ENCODE measurements at places on chromosomes 7 and 10.
A peak's percentile ranks its signal among the peaks of the same experiment; 100 is the strongest.

DNA sequence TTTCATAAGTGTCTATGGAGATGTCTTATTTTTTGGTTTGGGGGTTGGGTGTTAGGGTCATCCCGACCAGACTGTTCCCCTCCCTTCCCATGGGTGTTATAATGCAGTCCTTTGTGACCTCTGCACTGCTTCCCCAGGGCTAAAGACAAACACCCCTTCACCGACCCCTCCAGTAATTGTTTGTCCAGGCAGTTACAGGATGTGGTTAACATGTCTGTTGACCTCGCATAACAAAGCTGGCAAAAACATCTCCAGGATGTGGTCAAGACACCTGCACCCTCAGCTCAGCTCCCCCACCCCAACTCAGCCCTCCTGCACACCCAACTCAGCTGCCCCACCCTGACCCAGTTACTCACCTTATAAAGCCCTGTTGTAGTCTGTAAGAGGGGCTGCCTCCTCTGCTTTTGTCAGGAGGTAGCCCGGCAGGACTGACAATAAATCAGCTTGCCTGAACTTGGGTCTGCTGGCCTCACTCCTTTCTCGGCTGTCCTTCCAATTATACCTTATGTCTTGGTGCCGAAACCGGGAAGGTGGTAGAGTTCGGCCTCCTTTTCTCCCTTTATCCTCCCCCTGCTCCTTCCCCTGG is 102.2 kb downstream of the ZNF92 start:
- no peak for DNase-seq

DNA sequence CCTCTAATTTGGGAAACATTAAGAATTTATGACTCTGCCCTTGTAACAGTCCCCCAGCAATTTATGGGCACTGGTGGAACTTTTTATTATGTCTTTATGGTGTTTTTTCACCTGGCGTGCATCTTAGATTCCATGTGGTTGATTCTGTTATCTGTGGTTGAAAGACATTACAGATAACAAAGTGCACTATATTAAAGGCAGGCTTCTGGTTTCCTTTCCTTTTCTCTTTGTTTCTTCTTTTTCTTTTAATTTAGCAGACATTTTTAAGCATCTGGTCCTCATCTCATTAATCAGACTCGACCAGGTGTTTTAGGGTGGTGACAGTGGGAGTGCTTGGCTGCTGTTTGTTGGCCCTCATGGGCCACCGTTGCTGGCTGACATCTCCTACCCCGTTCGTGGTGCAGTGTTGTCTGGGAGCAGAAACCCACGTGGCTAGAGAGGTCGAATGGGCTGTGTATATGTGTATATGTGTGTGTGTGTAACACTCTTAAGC is 77.4 kb downstream of the LRMDA start:
- no peak for DNase-seq

GRCh38 chr7:22664988-22665798 is 61.8 kb upstream of the IL6 start:
- no peak for DNase-seq

DNA sequence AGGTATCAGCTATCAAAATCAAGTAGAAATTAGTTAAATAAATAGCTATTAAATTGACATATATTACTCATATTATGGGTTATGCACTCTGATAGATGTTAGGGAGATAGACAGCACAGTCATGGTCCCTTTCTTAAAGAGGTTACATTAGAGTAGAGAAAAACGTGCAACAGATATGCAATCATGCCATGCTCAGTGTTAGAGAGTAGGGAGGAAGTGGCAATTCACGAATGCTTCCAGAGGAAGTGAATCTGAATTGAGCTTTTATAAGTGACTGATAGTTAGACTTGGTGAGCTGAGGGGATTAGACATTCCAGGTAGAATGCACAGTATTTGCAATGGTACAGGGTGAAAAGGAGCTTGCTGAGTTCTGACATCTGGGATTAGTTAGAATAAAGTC is 349.8 kb downstream of the NXPH1 start:
- DNase-seq = no peak

GRCh38 chr10:88756660-88757059 is 3.2 kb upstream of the LIPN start:
- DNase-seq = no peak

DNA sequence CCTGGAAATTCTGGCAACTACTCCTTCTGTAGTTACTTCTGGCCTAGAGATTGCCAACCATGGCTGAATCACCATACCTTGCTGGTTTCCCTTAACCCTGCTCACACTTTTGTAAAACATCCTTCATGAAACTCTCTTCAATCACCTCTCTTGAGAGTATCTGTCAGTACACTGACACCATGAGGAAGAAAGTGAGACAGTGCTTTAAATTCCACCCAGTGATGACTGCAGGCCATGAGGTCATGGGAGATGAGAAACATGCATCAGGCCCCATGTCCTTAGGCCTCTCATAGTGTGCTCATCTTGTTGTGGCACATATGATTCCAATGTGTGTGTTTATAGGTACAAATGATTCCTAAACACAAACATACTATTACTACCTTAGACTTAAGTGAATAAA is 24.6 kb upstream of the NAMPT start:
- DNase-seq = no peak

DNA sequence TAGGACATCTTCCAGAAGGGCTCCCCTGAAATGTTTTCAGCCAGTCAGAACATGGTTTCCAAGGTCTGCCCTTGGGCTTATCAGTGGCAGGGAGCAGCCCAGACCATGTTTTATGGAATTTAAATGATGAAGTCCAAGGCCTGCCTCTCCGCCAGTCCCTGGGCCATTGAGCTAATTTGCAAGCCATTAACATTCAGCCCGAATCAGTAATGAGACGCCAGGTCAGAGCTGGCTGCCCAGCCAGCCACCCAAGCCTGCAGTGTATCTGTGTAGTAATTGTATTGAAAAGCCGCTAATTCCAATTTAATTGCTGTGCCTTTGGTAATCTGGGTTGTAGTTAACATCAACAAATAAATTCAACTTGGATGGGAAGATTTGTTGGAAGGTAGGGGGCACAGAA is 131.4 kb downstream of the PAXIP1 start:
- DNase-seq = no peak

DNA sequence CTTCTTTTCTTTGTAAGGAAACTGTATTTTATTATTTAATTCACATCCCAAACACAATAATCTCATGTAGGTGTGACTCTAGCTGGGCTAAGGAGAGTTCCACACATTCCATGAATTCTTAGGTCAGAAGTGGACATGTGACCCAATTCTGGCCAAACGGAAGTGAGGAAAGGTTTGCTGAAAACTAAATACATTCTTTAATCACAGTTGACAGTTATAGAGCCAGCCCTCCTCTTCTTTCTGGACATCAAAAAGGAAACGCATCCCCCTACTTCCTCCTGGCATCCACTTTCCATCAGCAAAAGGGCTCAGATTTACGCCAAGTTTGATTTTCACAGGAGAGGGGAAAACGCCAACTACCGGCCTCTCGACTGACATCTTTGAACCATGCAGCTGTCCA is 774.4 kb upstream of the POM121L12 start:
- DNase-seq = no peak

GRCh38 chr10:23015021-23015707 is 80.2 kb upstream of the MSRB2 start:
- no peak for DNase-seq

- DNase-seq = no peak
Measured at GRCh38 chr7:1120791-1121190, 32.9 kb downstream of the GPER1 start.

DNA sequence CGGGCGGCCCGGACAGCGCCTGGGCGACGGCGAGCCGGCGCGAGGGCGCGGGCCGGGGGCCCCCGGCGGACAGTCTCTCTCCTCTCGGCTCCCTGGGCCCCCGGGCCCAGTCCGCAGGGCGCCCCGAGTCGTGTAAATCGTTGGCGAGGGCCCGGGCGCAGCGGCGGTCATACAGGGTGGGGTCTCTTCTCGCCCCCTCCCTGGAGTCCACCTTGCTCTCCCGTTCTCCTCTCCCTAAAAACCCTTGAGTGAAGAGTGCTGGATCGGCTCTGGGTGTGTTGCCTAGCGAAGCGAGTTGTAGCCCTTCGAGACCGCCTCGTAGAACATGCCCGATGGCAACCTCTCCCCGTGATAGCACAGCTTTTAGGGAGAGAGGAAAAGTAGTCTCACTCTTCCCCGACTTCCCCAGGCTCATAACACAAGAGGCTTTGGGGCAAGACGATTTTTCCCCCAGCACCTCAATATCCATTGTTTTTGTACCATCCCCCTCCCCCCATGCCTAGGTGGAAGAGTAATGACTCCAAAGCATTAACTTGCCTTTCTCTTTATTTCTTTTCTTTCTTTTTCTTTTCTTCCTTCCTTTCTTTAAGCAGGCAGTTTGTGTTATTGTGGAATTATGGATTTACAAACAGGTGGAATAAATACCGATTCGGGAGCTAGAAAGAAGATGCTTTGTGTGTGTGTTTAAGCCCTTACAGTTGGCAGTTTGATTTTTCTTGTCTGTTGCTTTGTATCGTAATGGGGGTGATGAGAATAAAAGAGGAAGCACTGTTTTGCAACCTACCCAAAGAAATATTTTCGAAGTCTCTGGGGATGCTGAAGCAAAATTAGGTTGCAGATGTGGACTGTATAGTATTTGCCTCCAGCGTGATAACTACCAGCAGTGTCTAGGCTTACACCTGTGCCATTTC is 822 bp downstream of the SHOC2 start:
- peak; percentile 52 for DNase-seq

DNA sequence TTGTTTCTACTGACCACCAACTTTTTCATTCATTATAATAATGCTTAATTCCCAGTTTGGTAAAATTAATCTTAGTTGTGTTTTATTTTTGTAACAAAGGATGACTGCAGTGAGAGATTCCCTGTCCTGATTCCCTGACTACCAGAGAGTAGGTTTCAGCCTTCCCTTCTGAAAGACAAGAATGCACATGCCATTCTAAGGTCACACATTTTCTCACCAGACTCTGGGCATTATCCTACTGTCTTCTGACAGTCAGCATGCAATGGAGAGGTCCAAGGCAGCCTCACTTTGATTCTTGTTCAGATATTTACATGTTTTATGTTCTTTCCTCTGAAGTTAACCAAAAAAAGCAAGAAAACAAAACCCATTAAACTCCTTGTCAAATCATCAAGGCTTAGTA is 372.7 kb upstream of the CDC14C start:
- no peak for DNase-seq

GRCh38 chr7:124536156-124536762 is 229.3 kb downstream of the GPR37 start:
- peak; percentile 9 for DNase-seq

- no peak for DNase-seq
Measured at GRCh38 chr7:51077316-51077986, 239.2 kb downstream of the COBL start.

GRCh38 chr7:111803015-111803758 is 240.9 kb upstream of the IMMP2L start:
- DNase-seq = peak; percentile 42

DNA sequence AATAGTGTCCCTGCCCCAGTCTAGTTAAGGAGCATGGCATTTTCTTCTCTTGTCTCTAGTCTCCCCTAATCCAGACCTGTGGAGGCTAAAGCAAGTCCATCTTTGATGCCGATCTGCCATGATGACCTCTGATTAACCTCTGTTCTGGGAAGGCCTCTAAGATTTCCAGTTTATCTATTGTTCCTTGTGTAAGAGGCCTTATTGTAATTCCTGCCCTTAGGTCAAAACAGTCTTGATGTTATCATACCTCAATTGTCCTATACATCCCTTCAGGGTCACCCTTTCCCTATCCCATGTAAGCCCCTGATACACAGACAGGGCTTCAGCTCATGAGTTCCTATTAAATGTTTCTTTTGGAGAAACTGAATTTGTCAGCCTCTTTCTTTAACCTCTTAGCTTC is 4.9 kb upstream of the ZMIZ2 start:
- DNase-seq = no peak

DNA sequence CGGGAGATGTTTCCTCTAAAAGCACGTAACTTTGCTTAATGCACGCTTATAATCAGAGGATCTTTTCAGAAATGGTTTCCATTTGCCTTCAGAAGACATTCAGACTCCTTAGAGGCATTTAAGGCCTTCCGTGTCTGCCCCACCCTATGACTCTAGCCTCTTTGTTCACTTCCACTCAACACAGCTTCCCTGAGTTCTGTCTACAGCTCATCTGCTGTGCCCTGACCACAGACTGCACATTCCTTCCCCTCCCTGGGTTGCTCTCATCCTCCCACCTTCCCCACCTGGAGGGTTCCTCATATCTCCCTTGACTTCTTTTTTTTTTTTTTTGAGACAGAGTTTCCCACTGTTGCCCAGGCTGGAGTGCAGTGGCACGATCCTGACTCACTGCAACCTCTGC is 16.6 kb downstream of the FBH1 start:
- no peak for DNase-seq

DNA sequence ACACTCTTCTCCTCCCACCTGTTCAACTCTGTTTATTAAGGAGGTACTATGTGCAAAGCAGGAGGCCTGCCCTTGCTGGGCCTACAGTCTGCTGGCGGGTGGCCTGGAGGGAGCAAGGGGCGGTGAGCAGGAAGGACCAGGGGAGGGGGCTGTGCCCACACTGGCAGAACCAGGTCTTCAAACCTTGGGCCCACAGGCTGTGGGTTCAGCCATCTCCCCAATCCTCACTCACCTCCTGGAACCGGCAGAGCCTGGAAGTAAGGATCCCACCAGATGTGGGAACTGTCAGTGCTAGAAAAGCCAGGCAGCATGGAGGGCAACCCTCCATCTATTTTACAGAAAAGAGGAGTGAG is 50.8 kb downstream of the CAMK2B start:
- no peak for DNase-seq

- DNase-seq = no peak
Measured at GRCh38 chr7:155975490-155975889, 163.2 kb upstream of the SHH start.

DNA sequence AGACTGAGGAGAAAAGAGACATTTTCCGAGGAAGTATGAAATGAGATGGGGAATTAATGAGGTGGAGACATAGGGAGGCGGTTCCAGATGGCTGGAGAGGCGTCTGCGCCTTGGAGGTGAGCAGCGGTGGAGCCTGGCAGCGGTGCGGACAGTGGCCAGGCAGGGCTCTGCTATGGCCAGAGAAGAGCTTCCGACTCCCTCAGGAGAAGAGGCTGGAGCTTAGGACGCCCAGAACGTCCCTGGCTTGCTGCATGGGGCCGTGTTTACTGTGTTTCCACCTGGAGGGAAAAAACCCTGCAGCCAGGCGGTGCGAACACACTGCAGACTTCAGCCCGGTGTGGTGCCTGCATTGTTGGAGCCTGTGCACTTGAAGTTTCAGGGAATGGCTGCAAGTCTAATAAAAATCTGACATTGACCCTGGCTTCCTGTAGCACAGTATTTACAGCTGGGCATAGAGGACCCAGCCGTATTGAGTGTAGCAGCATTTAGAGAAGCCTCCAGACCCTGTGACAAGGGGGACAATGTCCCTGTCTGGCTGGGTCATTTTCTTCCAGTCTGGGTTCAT is 447.1 kb upstream of the MKI67 start:
- no peak for DNase-seq

- no peak for DNase-seq
Measured at GRCh38 chr10:46553238-46554049, 3.0 kb downstream of the GPRIN2 start.

DNA sequence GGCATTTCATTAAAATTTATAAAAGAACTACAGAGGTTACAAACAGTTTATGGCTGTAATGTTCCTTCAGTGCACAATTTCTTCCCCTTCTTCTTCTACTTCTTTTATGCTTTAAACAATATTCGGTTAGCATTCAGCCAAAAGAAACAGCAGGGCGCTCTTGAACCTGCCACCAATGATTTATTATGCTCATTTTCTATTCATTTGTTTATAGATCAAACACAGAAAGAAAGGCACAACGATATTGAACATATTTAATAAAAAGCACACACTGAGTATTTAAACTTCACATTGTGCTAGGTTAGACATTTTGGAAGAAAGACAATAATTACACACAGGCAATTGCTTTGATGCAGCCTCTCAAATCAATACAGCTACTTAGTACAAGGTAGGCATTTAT is 1025.8 kb upstream of the LRRN3 start:
- DNase-seq = no peak

Measured in fibroblast of skin of scalp (primary cell).